ENCODE measurements at places on chromosomes 6 and 20.

- DNase-seq: no peak
Observed at GRCh38 chr6:163380216-163380615, 34.3 kb upstream of the QKI start.

- DNase-seq: no peak
Observed at GRCh38 chr6:16993396-16993795, 108.5 kb upstream of the STMND1 start.

DNA sequence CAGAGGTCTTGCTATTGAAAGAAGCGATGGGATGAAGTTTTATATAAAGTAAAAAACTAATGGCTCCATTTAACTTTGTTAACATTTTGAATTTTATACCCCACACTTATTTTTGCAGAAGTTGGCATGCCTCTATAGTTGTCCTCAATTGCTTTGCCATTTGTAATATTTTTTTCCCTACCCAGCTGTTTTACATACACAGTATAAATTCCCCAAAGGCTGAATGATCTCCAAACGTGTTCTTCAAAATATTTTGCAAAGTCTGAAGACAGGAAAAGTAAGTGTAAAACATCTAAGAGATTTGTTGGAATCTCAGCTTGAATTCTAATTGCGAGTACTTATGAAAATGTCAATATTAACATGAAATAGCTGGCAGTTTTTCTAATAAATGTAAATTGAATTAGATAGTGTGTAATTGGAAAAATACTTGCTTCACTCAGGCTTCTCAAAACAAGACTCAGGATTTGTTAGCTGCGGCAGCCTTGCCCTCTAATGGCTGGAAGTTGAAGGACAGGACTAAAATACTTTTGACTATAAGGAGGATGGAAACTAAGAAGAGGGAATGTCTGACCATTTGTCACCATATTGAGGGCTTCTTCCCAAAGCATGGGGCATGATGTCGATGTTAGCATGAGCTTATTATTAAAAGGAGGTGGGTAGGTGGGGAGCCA is 226.8 kb downstream of the UST start:
- DNase-seq: no peak

- no peak for DNase-seq
Observed at GRCh38 chr6:42260396-42260888, 42.8 kb upstream of the MRPS10 start.

DNA sequence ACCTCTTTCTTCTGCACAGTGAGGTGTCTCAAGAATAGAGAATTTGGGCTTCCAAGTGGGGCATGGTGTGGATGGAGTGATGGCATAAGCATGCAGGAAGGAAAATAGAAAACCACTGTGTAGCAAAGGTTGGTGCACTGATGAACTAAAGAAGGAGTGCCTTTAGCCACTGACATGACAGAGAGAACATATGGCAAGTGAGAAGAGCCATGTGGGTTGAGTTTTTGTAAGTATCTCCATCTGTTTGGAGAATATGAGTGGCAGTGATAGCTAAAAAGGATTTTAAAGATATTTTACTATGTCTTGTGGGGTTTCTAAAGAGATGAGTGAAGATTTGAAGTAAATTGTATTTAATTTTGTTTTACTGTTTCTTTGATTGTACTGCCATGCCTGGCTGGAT is 160.5 kb upstream of the GRIK2 start:
- no peak for DNase-seq

DNA sequence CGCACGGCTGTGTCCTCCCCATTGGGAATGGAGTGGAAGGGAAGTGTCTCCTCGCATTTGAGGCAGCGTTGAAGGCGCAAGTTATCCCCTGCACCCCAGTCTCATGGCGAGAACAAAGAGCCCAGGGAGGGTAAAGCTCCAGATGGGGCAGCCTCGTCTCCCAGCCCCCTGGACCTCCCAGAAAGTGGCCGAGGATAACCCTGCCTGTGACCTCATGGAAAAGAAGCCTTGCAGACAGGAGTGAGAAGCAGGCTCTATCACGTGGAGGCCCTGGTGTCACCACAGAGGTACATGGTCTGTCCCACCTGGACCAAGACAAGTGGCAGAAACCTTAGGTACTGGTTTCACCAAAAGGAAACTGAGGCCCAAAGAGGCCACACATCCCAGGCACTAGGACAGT is 134.8 kb upstream of the RPS6KA2 start:
- DNase-seq: no peak

GRCh38 chr6:170186006-170186935 is 104.6 kb downstream of the DLL1 start:
- no peak for DNase-seq

DNA sequence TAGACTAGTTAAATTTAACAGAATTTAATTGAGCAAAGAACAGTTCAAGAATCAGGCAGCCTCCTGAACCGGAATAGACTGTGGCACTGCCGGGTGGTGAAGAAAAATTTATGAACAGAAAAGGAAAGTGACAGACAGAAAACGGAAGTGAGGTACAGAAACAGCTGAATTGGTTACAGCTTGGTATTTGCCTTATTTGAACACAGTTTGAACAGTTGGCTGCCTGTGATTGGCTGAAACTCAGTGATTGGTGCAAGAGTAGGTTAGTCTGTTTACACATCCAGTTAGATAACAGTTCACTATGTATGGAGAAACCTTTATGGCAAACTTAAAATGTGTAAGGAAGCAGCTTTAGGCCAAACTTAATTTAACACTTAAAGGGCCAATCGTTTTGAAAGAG is 116.0 kb upstream of the CITED2 start:
- peak; percentile 1 for DNase-seq

GRCh38 chr6:65116326-65116725 is 590.7 kb downstream of the EYS start:
- DNase-seq: no peak
